ENCODE measurements at places on chromosomes 7 and 10.

DNA sequence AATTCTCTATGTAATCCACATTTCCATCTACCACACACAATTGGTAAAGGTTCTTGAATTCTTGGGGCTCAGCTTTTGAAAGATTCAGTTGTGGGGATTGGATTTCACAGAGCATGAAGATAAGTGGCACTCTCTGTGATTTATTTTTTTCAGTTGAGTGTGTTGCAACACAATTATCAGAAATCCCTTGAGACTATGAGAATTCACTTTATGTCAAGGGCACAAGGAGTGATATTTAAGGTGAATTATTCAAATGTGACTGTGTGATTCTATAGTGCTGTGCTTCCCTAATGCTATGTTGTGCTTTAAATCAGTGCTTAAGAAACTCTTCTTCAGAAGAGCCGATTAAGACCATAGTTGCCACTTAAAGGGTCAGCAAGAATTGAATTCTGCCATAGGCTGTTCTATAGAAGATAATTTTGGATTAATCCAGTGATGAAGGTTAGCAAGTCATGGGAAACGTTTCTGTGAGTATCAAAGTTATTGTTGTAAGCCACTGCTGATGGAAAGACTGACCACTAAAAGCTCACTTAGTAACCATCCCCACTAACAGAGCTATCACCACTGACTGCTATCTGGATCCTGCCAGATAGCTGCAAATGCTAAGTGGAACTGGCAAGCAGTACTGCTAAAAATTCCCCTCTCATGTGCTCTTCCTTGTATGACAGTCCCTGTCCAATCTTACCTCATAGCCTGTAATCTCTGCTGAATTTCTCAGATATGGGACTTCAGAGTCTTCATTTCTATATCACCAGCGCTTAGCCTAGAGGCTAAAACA is 134.0 kb upstream of the SEMA3D start:
- DNase-seq: no peak

DNA sequence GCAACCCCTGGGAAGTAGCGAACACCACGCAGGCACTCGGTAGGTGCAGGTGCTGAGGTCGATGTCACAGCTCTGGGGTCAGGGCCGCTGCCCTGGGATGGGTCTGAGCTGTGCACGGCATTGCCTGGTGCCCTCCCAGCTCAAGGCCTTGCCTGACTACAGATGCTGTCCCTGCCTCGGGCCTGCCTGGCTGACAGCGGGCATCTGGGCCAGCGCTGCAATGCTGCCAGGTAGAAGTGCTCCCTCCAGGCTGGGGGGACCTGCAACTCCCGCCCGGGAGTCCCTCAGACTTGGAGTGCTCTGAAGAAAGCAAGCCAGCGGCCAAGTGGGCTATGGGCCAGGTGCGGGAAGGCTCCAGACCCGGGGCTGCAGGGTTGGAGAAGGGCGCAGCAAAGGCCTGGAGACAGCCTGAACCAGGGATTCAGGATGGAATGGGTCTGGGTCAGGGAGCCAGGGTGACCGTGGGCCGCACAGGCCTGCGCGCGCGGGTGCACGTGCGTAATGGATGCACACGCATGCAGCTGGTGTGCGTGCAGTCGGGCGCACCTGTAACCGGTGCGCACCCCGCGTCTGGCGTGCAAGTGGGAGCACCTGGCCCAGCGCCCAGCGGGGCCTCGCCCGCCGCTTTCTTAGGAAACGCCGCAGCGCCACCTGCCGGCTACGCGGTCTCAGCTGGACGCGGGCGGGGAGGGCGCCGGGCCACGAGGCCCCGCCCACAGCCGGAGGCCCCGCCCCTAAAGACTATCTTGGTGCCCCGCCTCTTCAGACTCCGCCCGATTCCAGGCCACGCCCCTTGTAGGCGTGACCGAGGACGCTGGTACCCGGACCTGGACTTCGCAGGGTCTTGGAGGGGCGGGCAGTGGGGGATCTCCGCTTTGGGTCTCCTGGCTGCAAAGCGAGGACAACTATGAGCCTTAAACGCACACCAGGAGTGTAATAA is 46.7 kb downstream of the MICALL2 start:
- DNase-seq: peak; percentile 95

DNA sequence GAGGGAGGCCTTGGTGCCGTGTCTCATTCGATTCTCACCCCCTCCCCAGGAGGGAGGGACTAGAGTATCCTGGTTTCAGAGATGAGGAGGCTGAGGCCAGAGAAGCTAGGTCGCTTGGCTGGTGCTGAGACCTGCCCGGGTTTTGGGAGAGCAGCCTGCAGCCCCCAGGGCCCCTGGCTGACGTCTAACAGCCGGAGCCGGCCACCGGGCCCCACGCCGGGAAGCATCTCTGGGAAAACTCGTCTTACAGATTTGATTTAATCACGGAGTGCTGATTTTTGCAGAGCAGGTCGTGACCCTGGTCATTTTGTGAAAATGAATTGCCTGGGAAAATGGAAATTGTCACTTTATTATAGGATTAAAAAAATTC is 97.5 kb downstream of the MICALL2 start:
- no peak for DNase-seq

GRCh38 chr10:117550076-117550475 is 7.5 kb downstream of the EMX2 start:
- DNase-seq: no peak

GRCh38 chr7:143003393-143004051 is 23.4 kb downstream of the OR9A2 start:
- DNase-seq: peak; percentile 12

GRCh38 chr7:52209614-52210013 is 825.8 kb upstream of the POM121L12 start:
- DNase-seq: no peak

- DNase-seq: peak; percentile 26
Measured at GRCh38 chr10:125448596-125448995, 234.4 kb downstream of the TEX36 start.

DNA sequence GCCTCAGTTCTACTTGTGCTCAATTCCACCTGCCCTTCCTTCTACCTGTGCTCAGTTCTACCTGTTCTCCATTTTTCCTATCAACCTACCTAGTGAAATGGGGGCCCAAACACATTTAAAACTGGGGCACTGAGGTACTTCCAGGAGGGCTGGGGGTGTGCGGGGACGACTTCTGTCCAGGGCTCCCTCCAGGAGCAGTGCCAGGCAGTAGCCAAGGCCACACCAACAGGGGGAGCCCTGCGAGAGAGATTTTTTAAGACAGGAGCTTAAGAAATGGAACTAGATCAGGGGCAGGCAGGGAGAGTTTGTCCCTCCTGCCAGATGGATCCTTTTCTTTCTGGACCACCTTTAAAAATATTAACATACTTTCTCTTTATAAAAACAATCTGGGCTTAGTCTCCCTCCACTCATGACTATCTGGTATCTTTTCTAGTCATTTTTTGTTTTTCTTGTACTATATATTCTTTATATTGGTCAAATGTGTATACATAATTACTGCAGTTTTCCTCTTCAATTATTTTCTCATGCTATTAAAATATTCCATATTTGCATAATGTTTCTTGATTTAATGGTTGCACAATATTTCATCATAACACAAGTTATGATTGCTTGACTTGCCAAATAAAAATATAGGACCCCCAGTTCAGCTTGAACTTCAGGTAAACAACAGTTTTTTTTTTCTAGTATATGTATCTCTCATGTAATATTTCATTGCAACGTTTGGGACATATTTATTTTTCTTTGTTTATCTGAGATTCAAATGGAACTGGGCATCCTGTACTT is 47.3 kb upstream of the INSYN2A start:
- peak; percentile 58 for DNase-seq

- DNase-seq: no peak
Measured at GRCh38 chr7:81014266-81014665, 95.4 kb upstream of the SEMA3C start.

DNA sequence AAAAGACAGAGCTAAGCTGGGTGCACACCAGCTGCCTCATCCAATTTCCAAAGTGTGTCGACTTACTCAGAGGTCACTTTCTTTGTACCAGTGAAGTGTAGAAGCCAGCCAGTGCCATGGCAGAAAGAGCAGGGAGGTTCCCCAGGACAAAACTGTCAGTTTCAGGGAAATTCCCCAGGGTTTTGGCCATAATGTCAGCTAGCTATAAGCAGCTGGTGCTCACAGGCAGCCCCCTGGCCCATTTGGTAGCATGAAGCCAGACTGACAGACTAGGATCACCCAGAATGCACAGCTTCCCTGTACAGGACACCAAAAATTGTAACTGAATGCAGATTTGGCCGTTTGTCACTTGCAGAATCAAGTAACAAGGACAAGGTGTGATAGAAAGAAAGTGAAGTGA is 28.6 kb downstream of the MRPL32 start:
- no peak for DNase-seq

DNA sequence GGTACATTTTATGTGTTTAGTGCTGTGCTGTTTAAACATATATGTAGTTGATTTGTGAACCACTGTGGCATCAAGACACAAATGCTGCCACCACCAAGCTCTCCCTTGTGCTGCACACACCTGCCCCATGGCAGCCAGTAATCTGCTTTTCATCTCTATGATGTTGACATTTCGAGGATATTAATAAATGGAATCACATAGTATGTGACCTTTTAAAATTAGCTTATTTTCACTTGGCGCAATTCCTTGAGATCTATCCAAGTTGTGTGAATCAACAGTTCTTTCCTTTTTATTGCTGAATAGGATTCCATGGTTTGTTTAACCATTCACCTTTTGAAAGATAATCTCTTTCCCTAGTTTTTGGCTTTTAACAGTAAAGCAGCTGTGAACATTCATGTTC is 73.1 kb downstream of the BMPR1A start:
- DNase-seq: no peak

GRCh38 chr10:80945264-80945880 is 407.7 kb downstream of the SH2D4B start:
- DNase-seq: no peak

GRCh38 chr10:110017907-110018306 is 10.1 kb downstream of the ADD3 start:
- no peak for DNase-seq

DNA sequence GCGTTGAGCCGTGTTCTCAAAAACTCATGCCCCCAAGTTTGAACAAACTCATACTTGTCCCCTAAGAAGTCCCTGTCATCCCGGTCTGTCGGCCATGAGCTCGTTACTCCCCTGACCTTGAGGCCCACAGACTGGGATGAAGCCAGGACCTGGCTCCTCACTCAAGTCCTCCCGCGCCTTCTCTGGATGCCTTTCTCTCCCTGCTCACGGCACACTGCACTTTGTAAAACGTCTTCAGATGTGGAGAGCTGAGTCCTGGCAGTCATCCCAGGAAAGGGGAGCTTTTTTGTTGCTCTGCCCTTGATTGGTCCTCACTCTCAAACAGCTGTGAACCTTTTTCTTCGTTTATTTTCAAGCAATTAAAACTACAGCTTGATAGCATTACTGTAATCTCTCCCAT is 110.8 kb downstream of the JAZF1 start:
- DNase-seq: no peak

Measured in neural crest cell (in vitro differentiated cells).